NCI-H226 (cell line): ENCODE measurements at places on chromosomes 7 and 10.
A peak's percentile ranks its signal among the peaks of the same experiment; 100 is the strongest.

DNA sequence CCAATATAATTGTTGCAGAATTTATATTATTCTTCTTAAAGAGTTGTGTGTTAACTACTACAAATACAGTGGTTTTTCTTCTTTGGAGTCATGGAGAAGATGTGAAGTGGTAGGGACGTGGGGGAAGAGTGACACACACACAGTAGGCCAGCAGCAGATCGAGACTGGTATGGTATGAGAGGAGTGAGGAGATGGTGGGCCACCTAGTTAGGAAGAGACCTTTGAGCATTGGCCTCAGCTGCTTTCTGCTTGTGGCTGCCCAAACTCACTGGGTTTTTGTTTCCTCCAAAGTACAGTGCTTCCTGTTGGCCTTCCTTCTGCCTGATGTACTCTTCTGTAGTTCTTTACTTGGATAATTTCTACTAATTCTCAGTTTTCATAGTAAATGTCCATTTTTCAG lies 14.6 kb downstream of the VCL start:
- DNase-seq, result no peak

- no peak for DNase-seq
Measured at GRCh38 chr7:117230276-117231046, 92.4 kb downstream of the WNT2 start.

- peak; percentile 40 for DNase-seq
Measured at GRCh38 chr10:96339956-96340904, 18.6 kb downstream of the OPALIN start.

DNA sequence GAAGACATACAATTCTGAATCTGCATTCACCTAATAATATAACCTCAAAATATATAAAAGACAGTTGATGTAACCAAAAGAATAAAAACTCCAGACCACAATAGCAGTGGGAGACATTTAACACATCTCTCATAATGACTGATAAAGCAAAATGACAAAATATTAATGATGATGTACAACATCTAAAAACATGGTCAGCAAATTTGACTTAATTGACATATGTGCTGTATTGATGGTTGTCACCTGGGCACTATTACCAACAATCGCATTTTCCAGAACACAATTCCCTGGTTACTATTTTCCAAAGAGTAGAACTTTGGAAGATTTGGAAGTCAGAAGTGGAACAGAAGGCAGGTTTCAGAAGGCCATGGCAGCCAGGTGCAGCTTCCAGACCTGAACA lies 899.5 kb upstream of the CELF2 start:
- DNase-seq, result no peak

DNA sequence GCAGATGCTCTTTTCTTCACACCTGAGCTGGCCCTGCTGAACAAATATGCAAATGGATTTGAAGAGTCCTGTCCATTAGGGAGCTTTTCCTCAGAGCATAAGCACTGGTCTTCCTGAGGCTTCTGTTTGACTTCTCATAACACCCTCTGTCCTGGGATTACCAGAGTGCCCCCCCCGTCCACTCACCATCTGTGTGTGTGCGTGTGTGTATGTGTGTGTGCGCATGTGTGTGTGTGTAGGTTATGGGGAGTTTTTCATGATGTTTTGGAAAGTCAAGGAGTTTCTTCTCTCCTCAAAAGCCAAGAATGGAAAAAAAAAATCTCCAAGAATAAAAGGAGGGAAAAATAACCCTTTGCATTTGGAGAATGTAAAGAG lies 57.7 kb upstream of the COMTD1 start:
- DNase-seq, result no peak

GRCh38 chr7:117227091-117227490 lies 95.8 kb downstream of the WNT2 start:
- DNase-seq, result peak; percentile 54

GRCh38 chr10:44024356-44025116 lies 360.4 kb downstream of the CXCL12 start:
- no peak for DNase-seq

- DNase-seq, result no peak
Measured at GRCh38 chr10:91117505-91117904, 103.0 kb upstream of the PCGF5 start.

GRCh38 chr10:32981760-32982159 lies 23.7 kb upstream of the ITGB1 start:
- no peak for DNase-seq

DNA sequence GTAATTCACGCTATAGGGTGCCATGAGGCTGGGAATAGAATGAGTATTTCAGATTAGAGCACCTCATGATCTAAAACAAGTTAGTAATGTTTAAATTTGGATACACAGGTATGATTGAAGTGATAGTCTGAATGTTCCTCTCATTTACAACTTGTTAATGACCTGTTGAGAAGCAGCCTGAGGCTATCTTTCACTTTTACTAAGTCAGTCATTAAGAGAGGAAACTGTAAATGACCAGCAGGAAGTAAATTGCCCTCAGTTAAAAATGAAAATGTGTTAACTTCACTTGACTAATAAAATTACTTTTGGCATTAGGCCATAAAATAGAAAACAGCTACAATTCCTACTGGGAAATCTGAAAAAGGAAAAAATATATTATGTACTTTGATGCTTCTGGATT lies 1042.0 kb downstream of the DNAJB9 start:
- DNase-seq, result no peak

DNA sequence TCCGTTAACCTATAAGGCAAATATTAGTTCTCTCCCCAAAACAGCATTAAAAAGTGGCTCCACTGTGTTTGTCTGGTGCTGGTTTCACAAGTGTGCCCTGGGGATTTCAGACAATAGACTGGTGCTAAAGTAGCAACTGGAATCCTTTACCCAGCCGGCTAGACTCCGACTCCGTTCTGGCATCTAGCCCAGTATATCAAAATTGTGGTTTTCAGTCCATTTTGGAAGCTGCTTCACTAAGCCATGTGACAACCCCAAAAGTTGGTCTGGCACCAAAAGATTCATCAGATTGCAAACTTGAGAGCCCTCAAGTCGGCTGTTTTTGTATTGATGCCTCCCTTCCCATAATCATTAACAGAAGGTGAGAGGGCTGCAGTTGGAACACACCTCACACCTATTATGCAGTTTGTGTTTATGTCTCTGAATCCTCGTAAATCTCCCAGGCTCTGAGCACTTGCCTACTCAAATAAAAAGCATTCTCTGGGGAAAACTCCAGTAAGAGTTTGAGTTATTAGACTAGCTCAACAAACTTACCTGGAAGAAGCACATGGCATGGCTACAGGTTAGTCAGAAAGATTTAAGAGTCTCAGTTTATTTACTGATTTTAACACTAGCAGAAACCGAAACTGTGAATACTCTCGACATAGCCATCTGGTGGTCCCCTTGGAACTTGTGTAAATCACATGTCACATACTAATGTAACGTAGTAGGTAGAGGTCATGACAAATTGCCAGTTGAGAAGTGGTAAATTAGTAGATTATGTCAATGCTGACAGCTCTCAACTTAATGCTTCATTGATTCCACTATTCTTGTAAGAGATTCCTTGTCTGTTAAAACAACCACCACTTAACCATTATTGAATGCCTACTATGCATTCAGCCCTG lies 14.8 kb upstream of the WNT16 start:
- DNase-seq, result no peak

DNA sequence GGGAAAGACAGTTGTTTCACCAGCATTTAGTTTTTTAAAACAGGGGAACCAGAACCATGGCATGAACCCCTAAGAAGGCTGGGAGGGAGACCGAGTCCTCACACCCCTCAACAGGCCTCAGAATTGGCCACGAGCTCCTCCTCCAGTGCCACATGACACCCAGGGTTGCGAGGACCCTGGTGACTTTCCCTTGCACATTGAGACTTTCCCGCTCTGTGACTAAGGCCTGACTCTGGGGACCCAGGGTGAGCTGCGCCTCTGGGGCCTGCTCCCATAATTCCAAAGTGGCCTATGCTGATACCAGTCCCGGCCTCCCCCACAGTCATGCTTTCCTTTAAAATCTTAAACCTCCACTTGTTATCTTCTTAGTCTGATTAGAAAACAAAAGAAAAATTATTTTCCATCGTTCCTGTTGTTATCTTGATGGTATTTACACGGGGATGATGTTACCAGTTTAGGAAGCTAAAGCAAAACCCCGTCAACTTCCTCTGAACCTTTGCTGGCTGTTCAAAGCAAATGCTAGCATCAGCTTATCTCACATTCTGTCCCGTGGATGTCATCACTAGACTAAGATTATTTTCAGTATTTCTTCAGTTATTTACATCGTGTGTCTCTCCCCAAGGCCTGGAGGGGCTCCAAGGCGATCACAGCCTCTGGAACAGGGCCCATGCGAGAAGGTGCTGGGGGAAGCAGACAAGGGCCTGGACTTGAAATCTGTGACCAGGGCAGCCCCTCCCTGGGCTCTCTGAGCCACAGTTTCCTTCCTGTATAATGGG lies 42.1 kb downstream of the FAM53B start:
- DNase-seq, result peak; percentile 7

DNA sequence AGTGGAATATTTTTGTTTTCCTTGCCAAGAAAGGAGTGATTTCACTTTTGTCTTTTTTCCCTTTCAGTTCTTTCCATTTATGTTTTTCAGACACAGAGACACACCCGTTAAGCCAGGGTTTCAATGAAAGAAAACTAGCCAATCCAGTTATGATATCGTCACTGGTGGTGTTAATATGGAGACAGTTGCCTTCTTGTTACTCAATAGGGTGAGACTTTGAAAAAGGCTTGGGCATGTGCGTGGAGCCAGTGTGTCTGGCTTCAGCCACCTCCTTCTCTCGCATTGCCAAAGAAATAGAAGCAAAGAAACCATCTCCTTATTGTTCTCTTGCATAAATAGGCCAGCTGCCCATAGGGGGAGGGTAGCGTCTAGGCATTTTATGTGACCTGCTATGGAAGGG lies 84.1 kb upstream of the DLX6 start:
- DNase-seq, result no peak

DNA sequence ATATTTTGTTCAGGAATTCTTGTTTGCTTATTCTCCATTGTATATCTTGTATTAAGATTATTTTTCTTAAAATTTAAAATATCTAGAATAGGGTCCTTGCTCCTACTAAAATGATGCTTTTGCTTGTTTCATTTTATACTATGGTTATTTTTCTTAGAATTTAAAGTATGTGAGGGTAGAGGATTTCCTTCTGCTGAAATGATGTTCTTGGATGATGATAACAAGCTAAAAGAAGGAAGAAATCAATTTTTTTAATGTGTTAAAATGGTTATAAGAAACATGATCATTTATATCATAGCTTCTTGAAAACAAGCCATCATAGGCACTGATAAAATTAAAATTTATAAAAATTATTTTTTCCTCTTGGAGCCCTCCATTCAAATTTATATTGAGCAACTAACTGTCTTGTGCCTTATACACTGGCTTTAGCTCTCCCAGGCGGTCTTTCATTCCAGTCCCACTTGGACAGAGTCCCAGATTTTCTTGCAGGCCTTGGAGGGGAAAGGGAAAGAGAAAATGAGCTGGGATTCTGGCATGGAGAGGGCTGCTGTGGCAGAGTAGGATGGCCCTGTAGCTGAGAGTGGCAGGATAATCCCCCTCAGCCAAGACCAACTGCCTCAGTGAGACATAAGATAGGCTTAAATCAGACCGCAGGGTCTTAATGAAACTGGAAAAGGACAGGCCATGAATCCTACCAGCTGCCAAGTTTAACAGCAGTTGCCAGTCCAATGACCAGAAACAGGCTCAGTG lies 60.2 kb downstream of the DNAJB9 start:
- no peak for DNase-seq
